ENCODE measurements at places on chromosomes 16 and 17.

GRCh38 chr17:27478901-27479538 is 22.8 kb downstream of the KSR1 start:
- DNase-seq = no peak

DNA sequence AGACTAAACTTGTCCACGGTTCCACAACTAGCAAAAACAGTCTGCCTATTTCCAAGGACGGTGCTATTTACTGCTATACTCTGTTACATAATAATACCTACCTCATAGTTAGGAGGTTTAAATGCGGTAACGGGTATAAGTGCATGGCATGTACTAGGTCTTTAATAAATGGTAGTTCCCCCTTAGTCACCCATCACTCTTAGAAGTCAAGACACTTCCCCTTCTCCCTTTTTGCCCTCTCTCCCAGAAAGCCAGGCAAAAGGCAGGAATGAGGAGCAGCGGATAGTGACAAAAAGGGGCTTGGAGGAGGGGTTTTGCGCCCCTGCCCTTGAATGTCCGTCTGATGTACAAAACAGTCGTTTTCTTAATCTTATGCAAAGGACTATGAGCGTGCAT is 1.1 kb upstream of the LSM12 start:
- no peak for DNase-seq

- no peak for DNase-seq
These were observed 91.3 kb upstream of the NOG start for GRCh38 chr17:56502120-56502654.

DNA sequence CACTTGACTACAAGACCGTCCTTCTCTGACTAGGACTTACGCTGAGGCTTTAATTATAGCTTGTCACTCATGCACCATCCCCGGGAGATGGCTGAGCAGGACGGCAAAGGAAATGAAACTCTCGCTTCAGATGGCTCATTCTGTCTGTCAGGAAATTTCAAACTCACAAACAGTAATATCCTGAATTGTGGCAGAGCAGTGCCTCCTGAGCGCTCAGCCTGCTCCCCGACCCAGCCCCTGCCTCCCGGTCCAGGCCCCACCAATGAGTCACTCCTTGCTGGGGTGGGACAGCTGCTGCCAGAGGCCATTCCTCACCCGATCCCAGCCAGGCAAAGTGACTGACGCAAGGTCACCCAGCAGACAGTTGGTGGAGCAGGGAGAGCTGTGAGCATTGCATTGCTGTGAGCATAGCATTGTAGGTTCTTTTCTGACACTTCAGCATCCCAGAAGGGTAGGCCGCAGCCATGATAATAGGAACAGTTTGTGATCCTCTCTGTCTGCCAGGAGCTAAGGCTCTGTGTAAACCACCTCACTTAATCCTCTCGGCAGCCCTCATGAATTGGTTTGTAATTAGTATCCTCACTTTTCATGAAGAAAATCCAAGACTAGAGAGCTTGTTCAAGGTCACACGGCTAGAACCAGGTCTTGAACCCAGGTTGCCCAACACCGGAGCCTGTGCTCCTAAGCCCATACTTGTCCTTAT is 20.9 kb downstream of the CCDC182 start:
- no peak for DNase-seq
